SHP77 treated with DMSO at 0.1 percent for 48 hours (cell line): ENCODE measurements at places on chromosomes 2 and 18.
A peak's percentile ranks its signal among the peaks of the same experiment; 100 is the strongest.

DNA sequence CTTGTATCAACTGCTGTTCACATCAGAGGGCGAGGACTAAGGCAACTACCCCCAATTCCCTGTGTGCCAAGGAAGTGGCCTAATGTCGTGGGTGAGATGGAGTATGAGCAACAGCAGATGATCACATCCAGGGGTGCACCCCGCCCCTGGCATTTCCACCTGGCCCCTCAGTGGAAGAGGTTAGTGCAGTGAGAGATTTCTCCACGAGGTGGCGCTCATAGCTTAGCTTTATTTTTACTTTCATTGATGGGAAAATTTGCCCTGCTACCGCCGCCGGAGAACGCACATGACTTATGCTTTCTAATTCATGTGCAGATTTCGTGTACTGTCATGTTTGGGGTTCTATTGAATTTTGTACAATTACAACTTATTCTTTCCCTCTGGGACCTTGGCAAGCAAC lies 470.6 kb upstream of the MEX3C start:
- DNase-seq = peak; percentile 48

DNA sequence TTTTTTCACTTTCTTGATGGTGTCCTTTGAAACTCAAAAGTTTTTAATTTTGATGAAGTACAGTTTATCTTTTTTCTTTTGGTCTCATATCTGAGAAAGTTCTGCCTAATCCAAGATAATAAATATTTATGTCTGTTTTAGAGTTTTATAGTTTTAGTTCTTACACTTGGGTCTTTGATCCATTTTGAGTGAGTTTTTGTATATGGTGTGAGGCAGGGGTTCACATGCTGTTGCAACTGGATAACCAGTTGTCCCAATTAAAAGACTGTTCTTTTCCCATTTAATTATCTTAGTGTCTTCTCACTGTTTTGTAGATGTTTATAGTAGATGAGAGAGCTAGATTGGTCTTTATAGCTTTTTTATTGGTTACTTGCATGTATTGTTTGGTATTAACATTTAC lies 43.6 kb downstream of the TET3 start:
- DNase-seq = no peak

DNA sequence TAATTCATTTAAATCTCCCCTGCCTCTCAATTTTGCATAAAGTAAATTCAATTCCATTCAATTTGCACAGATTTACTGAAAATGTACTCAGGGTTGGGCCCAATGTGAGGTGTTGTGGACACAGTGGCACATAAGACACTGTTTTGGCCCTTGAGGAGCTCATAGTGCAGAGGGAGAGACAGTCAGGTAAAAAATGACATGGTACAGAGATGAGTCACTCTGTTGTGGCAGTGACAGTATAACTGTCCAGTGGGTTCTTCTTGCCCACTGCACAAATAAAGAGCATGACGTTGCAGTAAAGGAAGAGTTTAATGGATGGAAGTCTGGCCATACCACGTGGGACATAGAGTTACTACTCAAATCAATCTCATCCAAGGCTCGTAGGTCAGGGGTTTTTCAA lies 400.3 kb upstream of the TRIB2 start:
- DNase-seq = no peak

GRCh38 chr18:43819397-43819796 lies 542.1 kb upstream of the SYT4 start:
- no peak for DNase-seq

GRCh38 chr2:199586646-199587045 lies 128.9 kb upstream of the SATB2 start:
- DNase-seq = no peak

- no peak for DNase-seq
Measured at GRCh38 chr2:85583667-85584353, 421 bp upstream of the VAMP5 start.

DNA sequence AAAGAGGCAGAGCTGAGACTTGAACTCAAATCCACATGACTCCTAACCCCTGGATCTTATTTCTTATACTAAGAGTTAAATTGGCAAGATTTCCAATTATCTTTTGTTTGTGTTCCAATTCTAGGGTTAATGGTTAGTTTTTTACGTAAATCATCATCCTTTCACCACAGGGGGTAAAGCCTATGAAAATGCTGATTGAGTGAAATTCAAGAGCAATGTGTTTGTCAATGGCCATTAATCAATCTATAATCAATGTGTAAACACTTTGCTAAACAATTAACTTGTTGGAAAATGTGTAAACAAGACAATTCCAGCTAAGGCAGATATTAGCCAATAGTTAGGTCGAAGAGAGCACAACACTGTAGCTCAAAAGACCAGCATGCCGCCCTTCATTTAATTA lies 376.5 kb upstream of the ACVR2A start:
- DNase-seq = no peak

DNA sequence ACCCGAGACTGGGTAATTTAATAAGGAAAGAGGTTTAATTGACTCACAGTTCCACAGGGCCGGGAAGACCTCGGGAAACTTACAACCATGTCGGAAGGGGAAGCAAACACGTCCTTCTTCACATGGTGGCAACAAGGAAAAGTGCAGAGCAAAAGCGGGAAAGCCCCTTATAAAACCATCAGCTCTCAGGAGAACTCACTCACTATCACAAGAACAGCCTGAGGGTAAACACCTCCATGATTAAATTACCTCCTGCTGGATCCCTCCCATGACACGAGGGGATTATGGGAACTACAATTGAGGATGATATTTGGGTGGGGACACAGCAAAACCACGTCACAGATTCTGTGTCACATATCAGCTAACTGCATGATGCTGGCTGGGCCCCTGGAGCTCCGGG lies 11.4 kb downstream of the TCF23 start:
- DNase-seq = no peak

DNA sequence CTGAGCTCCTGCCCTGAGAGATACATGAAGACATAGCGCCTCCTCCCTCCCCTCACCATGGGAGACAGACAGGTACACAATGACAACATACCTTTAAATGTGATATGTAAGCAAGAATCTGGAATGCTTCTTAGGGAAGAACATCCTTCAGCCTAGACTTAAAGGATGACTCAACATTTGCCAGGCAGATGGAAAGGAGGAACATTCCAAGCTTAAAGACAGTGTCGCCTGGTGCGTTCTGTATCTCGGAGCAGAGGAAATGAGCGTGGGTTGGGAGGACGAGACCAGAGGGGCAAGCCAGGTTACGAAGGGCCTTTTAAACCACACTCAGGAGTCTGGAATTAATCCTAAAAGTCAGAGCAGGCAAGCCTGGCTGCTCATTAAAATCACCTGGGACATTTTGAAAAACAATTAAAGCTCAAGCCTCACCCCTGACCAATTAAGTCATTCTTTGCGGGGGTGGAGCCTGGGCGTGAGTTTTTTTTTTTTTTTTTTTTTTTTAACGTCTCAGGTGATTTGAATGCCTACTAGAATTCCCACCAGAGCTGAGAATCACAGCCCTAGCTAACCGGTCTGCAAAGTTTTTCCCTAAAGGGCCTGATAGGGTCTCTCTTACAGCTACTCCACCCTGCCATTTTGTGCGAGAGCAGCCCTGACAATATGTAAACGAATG lies 131.2 kb upstream of the SEC11C start:
- DNase-seq = no peak

DNA sequence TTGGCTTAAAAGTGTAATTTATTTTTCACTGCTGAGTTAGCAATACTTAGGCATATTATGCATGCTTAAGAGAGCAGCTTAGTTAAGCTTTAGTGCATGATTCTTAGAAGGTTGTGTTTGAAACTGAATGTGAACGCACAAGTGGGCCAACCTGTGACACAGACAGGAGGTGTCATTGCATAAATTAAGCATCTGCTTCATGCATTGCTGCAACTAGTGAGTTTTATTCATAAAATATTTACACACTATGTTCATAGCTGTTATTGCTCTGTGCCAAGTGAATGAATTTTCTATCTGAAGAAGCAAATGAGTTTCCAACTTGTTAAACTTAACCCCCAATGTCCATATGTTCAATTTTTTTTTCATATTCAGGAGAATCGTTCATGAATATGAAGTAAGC lies 806.4 kb downstream of the GALR1 start:
- DNase-seq = no peak

DNA sequence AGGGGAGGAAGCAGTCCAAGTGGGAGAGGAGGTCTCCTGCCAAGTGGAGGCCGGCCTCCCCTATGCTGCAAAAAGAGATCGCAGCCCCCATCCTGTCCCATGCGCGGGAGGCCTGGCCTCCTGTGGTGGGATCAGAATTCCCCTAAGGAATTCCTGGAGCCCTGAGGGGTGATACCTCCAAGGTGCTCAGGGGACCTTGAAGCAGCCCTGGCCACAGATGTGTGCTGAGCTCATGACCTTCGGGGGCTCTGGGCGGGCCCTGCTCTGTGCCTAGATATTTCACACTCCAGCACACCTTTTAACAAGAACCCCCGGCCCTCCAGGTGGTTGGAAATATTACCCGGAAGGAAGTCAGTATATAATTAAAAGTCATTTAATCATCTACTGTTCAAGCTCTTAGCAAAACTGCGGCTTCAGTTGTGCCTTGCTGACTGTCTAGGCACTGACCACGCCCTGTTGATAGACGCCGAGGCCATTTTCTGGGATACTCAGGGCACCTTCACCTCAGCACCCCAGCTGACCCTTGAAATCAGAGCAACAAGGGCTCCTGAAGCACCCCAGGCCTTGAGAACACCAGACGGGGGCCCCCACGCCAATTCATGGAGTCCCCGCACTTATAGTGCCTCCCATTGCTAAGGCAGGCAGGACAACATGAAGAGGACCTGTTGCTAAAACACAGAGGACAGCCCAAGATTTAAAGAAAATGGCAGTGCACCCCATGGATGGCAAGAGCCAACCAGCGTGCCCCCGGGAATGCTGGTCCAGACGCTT lies 119.1 kb downstream of the NDUFA10 start:
- no peak for DNase-seq

- no peak for DNase-seq
Measured at GRCh38 chr2:160489111-160489510, 4.5 kb downstream of the RBMS1 start.

DNA sequence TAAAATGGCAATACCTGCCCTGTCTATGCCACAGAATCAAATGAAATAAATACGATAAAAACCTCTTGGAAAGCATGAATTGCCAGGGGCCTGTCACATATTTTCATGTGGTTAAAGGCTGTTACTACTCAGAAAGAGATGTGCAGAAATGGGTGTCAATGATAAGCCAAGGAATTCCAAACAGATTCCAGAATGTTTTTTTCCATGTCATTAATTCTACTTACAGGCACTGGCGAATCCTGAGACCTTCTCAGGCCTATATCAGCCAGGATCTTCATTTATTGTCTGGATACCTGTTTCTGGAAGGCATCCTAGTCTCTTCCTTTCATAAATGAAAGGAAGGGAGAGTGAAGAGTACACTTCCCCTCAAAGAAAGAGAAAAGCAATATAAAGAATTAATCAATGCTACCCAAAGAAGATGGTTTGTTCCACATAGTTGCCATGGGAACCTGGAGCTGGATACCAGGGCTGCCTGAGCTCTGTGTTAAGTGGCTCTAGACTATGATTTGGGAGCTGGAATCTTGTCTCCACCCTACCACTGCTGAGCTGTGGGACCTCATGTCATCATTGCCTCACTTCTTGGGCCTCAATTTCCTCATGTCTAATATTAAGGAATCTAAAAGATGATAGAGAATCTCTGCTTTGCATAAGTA lies 335.1 kb upstream of the SKOR2 start:
- no peak for DNase-seq

- DNase-seq = no peak
Measured at GRCh38 chr18:9742524-9743131, 34.5 kb downstream of the RAB31 start.

- no peak for DNase-seq
Measured at GRCh38 chr2:29273685-29274611, 158.7 kb downstream of the CLIP4 start.

GRCh38 chr2:24512831-24513230 lies 21.8 kb downstream of the NCOA1 start:
- DNase-seq = no peak

- no peak for DNase-seq
Measured at GRCh38 chr2:12498286-12498685, 218.4 kb upstream of the TRIB2 start.

- no peak for DNase-seq
Measured at GRCh38 chr2:55902429-55902828, 21.2 kb downstream of the EFEMP1 start.
